ENCODE measurements at places on chromosomes 6 and 20.

- no peak for DNase-seq
Observed at GRCh38 chr6:36268478-36269275, 1.2 kb upstream of the PNPLA1 start.

DNA sequence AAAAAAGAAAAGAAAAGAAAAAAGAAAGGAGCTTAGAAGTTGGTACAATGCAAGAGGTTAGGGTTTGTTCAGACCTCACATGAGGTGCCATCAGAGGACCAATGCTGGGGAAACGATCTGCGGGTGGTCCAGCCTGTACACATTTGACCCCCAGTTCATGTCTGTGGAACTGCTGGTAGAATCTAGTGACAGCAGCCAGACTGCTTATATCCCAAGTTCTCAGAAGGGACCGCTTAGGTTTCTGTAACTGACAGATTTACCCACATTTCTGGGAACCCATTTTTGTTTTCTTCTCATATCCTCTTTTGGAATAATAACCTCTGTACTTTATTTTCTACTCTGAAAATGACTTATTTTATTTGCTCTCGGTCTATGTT lies 4.7 kb downstream of the PPP1R18 start:
- no peak for DNase-seq

DNA sequence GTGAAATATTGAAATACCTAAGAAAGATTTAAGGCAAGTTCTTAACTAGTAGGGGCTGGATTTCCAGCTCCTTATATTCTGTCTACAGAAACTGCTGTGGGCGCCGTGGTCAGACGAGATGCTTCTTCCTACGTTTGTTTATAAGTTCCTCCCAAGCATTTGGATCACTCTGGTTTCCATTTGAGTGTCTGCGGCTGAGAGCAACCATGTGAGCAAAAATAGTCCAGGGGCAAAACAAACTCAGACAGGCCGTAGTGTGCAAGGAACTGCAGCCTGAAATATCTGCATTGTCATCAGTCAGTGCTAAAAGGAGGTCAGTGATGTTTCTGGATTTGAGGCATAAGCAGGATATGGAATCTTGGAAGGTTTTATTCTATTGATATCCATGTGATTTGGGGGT lies 485.9 kb upstream of the JAG1 start:
- no peak for DNase-seq

DNA sequence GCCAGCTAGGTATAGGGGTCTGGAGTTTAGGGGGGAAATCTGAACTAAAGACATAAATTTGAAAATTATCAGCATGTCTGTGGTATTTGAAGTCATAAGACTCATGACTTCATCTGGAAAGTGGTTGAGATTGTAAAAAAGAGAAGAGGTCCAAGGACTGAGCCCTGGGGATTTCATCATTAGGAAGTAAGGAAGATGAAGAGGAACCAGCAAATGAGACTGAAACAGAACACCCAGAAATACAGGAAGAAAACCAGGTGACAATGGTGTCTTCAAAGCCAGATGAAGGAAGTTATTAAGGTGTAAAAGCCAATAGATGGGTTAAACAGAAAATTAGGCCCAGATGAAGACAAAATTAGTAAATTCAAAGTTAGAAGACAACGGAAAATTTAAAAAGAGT lies 49.1 kb upstream of the UBR2 start:
- no peak for DNase-seq

GRCh38 chr6:67212584-67212983 lies 1422.5 kb upstream of the ADGRB3 start:
- no peak for DNase-seq

GRCh38 chr6:166143011-166143410 lies 24.6 kb downstream of the TBXT start:
- no peak for DNase-seq

DNA sequence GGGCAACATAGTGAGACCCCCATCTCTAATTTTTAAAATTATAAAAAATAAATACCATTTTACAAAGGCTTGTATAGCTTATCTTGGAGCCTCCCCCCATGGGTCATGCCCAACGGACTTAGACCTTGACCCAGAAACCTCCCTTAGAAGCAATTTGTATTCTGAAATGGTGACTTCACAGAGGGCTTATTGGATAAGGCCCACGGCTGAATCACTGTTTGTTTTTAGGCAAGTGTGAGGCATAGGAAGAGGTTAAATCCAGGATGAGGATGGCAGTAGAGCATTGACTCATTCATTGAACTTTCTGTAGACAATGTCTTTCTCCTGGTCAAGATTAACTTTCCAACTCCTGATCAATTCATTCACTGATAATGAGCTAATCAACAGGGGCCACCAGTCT lies 6.2 kb upstream of the SNAI1 start:
- DNase-seq = no peak

GRCh38 chr6:30836431-30836866 lies 47.9 kb upstream of the DDR1 start:
- DNase-seq = no peak

Measured in stimulated activated CD8-positive, alpha-beta memory T cell treated with anti-CD3 and anti-CD28 coated beads, Interleukin-4, amount 100 ng/mL, for 1 hour (primary cell).